ENCODE measurements at places on chromosomes 4 and X.

DNA sequence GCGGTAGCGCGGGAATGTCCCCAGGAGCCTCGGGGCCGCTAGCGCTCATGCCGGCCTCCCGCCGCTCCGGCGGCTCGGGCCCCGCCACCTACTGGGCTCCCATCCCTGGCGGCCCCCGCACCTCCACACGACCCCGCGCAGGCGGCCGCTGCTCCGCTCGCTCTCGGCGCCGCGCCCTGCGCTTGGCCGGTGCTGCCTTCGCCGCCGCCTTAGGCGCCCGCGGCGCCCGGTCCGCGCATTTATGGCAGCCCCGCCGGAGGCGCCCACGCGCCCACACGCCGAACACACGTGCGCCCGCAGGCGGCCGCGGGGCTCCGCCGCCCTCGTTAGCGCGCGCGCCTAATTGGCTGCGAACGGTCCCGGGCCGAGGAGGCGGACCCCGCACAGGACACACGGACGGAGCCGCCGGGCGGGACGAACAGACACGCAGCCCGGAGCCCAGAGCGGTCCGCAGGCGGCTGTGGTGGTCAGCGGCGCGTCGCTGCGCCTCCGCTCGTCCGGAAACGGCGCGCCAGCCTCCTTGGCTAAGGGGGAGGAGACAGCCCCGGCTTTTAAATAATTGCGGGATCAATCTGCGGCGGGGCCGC, at the start of gene NKX1-1:
Gene NKX1-1, minus strand, starts transcription at position 49 of the 587 bp plus-strand sequence. Its CDS starts 0 bp downstream, at position 49.
- DNase-seq, result no peak

- no peak for DNase-seq
These were observed 148.0 kb downstream of the GRID2 start for GRCh38 chr4:92451782-92452181.

- DNase-seq, result no peak
These were observed 156.2 kb upstream of the PPP1R2C start for GRCh38 chrX:42934020-42934726.

DNA sequence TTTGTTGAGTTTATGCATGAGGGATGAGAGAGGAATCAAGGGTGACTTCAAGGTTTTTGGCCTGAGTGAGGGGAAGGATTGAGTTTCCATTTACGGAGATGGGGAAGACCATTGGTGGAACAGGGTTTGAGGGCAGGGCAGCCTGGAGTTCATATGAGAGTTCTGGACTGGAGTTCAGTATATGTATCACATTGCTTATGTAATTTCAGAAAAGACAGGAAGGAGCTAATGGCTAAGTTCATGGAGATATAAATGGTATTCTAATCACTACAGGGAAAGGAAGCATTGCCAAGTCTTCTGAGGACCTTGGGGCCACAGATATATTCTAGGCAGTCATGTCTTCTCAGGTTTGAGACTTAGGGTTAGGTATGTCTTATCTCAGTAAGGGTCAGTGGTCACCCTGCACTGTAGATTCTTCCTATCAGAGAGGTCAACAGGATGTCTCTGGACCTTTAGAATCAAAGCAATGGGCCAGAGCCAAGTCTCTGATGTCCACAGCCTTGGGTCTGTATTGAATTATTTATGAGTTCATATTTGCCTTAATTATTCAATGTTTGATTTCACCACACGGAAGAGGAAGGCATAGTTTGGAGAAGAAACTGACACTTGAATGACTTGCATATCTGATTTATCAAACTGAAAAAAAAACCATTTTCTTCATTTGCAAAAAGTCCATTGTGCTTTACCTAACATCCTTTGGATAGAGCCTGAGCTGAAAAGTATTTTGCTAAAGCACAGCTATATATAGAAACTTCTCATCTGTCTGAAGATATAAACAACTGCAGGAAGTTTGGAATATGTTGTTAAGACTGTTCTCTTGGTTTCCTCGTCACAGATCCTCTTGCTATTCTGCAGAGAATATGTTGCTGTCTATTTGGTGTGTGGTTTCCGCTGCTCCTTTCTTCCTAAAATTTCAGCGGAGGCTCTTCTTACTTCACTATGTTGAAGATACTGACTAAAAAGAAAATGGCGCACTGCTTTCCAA, 139.5 kb downstream of the PDGFRA start:
- DNase-seq, result no peak

DNA sequence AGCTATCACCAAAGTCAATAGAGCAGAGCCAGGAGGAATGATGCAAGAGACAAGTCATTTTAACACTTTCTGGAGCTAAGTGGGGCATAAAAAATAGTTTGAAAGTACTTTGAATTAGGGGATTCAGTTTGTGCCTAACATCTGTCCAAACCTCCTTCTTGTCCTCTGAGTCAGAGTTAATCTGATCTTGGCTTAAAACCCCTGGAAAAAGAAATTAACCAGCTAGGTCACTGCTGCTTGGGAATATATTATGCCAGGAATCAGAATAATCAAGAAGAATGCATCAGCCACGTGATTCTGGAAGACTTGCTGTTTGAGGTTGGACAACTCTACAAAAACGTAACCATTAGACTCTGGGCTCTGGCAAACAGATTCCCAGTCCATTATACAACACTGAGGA, 45.3 kb upstream of the EDA2R start:
- DNase-seq, result no peak

DNA sequence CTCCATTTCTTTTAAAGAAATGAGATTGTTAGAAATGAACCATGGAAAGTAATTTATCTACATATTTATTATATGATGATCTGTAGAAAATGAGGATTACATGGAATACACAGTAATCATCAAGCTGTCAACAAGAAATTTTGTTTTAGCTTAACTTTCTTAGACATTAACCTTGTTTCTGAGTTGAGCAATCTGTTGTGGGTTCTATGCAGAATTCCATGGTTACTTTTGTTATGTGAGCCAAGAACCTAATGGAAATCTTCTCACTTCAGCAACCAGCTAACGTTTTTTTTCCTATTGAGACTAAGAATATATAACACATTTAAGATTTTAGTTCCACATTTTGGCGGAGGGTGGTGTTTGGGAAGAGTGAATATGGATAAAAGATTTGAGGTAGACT, 136.1 kb upstream of the SLC4A4 start:
- no peak for DNase-seq

DNA sequence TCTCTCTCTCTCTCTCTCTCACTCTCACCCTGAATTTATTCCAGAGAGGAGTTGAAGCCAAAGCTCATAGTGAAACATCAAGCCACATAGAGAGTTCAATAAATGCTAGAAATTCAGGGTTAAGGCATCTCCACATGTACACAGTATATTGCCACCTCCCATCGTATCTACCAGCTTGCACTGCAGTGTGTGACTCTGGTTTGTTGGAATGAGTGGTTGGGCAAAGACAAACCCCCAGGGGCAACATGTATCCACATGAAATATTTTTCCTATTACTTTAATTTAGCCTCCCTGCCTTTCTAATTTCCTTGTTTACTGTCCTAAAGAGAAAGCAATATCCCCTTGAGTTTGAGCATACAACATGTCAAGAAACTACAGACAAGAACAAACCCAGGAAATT, 247.3 kb downstream of the SPATA18 start:
- DNase-seq, result no peak

Data from stimulated activated CD4-positive, alpha-beta T cell treated with anti-CD3 and anti-CD28 coated beads, TNF-alpha, amount 100 ng/mL, for 4 hours (primary cell).